Choroid plexus epithelial cell (primary cell): ENCODE measurements at places on chromosomes 13 and 19.

DNA sequence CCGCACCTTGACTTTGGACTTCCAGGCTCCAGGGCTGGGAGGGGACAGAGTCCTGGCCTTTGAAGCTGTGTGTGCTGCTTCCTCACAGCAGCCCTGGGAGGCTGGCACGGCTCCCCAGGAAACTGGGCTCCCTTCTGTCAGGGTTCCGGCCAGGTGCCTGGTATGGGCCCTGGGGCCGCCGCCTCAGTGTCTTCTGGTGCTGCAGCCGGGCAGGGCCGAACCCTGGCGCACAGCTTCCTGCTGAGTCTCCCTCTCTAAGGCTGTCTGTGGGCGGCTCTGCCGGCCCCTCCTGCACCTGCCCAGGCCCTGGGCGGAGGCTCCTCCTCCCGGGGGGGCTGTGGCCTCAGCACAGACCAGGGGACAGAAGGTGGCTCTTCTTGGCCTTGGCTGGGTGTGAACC lies 32.4 kb downstream of the GPX4 start:
- DNase-seq: no peak

GRCh38 chr19:46759817-46760333 lies 13.6 kb upstream of the STRN4 start:
- peak; percentile 97 for DNase-seq

- peak; percentile 97 for DNase-seq
These were observed 104.7 kb downstream of the RGCC start for GRCh38 chr13:41562083-41562482.

- DNase-seq: peak; percentile 55
These were observed at the start of gene DPF1 for GRCh38 chr19:38224014-38224862. DPF1 (minus strand) TSS chr19:38224222; CDS start chr19:38224142, 80 bp downstream.

GRCh38 chr13:50682002-50682401 lies 161.5 kb downstream of the DLEU7 start:
- DNase-seq: no peak

GRCh38 chr13:87537951-87538350 lies 133.2 kb upstream of the SLITRK5 start:
- no peak for DNase-seq

GRCh38 chr13:35780613-35781012 lies 304.1 kb upstream of the MAB21L1 start:
- no peak for DNase-seq

GRCh38 chr13:101648766-101649487 lies 196.5 kb downstream of the ITGBL1 start:
- DNase-seq: no peak

- no peak for DNase-seq
These were observed 38.7 kb downstream of the ZIC5 start for GRCh38 chr13:99932912-99933311.

DNA sequence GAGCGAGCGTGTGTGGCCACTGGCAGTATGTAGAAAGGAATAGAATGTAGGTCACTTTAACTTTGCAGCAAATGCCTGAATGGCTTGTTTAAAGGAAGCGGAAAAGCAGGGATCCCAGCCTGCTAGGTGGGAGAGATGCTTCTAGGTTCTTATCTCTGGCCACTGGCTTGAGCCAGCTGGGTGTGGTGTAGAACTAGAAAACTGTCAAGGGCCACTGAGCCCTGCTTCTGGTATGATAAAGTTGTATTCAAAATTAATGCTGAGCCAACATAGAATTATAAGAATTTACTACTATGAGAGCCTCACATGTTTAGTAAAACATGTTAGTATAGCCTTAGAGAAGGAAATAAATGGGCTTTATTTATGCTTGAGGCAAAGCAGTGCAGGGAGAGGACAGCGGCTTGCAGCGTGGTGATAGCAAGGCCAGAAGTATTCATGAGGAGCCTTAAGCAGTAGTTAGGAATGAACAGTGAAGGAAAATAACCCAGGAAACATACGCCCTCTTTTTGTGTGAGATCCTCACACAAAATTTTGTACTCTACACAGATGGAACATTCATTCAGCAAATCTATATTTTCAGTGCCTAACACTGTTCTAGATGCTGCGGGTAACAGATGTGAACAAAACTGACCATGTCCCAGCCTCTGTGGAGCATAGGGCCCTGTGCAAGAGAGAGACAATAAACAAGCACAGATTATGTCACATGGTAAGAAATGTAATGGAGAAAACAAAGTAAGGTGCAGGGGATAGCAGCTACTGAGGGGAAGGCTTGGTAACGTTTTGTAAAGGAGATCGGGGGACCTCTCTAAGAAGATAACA lies 863.2 kb downstream of the DIAPH3 start:
- DNase-seq: no peak

DNA sequence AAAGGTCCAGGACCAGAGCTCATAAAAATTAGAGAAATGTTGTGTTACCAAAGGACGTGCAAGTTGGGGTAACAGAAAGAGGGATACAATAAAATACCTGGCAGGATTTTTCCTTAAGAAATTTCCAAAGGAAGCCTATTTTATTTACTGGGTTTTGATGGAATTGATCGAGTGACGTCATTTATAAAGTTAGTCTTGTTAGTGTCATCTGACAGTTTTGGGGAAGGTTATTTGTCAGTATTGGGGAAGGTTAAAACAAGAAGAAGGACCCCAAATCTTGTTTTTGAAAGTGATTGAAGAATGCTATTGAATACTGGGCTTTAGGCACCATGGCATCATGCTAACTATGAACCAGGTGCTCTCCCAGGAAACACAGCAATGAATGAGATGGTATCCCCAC lies 287.9 kb downstream of the HS6ST3 start:
- DNase-seq: no peak

DNA sequence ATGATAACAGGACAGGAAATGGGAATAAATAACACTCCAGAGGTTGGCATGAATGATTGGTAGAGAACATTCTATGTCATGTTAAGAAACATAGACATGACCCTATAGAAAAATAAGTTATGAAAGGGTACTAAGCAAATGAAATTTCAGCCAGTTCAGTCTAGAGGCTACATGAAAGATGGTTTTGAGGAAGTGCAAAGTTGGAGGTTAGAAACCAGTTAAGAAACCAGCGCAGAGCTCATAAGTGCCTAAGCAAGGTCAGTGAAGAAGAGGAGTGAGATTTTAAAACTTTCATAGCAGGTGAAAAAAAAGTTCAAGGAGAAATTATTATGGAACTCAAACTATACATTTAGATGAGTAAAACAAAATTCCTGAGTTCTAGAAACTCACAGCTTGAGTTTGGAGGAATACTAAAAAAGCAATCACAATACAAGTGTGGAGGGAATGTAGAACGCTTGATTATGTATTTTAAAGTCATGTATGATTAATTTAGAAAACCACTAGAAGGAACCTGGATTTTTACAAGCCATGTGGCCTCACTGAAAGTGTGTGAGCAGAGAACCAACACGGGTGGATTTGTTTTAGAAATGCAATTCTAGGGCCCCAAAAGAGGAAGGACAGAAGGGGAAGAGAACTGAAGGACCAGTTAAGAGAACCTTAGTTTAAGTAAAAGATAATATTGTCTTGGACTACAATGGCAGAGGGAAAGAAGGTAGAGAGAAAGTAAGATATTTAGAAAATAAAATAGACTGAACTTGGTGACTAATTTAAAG lies 162.4 kb downstream of the PCDH20 start:
- DNase-seq: no peak

GRCh38 chr19:56124578-56124977 lies 3.5 kb upstream of the ZNF787 start:
- no peak for DNase-seq

DNA sequence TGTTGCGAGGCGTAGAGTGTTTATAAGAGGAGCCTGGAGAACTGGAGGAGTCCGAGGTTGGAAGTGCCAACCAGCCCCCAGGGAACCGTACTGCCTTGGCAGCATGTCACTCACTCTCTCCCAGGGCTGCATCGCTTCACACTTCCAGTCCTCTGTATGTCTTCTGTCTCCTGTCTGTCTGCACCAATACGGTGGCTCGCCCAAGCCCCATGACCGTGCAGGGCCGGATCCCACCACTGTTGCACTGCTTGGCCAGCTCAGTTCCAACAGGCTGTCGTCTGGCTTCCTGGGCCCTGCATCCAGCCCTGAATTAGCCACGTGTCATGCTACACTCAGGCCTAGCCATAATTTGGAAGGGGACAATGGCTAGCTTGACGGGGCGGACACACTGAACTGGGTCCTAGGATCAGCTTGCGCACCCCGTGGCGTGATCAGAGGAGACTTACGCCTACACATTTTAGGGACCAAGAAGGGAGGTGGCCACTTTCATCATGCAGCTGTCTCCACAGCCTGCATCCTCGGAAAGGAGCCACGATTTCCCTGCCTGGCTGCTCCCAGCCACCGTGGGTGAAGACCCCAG lies 147.1 kb downstream of the URI1 start:
- no peak for DNase-seq

GRCh38 chr19:28394725-28395124 lies 818.2 kb downstream of the UQCRFS1 start:
- DNase-seq: no peak

GRCh38 chr19:48168689-48169088 lies 1.5 kb downstream of the LIG1 start:
- no peak for DNase-seq

DNA sequence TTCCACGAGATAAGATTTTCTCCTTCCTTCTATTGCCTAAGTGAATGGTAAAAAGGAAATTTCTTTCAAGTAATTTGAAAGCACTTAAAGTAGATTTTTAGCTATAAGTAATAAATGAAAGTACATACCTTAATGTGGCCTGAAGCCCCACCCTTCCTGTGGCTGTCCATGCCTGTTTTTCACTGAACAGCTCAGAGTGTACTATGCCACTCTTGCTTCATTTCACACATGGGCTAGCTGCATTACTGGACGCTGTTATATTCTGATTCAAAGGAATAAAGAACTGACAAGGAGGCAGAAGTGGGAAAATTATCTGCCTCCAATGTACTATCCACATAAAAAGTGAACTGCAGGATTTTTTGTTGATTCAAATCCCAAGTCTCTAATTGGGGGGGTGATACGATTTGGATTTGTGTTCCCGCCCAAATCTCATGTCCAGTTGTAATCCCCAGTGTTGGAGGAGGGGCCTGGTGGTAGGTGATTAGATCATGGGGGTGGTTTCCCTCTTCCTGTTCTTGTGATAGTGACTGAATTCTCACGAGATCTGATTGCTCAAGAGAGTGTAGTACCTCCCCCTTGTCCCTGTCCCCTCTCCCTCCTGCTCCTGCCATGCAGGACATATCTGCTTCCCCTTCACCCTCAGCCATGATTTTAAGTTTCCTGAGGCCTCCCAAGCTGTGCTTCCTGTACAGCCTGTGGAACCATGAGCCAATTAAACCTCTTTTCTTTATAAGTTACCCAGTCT lies 154.7 kb upstream of the SGCG start:
- no peak for DNase-seq

DNA sequence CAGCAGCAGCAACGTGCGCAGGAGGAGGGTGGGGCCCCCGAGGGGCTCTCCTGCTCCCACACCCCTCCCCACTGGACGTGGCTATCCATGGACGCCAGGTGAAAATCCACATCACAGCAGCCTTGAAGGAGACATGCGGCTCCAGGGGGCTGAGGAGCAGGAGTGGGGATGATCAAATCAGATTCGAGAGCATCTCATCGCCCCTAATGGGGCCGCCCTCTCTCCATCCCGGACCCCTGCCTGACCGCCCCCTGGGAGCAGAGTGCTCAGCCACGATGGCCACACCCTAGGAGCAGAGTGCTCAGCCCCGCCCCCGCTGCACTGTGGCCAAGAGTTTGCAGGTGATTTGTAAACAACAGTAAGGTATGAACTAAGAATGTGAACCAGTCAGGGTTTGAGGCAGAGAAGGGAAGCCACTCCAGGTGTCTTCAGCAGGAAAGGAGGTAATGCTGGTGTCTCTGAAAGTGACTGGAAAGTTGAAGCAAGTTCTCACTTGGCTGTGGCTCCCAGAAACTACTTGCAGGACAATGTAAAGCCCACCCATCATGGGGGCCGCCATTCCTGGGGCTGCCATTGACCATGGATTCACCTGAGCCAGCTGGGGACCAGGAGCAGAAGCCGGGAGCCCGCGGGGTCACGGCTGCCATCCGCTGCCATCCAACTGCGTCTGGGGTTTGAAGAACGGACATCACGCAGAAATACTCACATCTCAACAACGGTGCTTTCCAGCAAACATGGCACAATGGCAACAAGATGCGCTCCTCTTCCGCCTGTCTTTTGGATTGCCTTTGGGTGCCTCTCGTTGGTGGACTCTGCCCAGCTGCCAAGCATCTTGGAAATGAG lies 71.8 kb downstream of the SPACA7 start:
- no peak for DNase-seq

DNA sequence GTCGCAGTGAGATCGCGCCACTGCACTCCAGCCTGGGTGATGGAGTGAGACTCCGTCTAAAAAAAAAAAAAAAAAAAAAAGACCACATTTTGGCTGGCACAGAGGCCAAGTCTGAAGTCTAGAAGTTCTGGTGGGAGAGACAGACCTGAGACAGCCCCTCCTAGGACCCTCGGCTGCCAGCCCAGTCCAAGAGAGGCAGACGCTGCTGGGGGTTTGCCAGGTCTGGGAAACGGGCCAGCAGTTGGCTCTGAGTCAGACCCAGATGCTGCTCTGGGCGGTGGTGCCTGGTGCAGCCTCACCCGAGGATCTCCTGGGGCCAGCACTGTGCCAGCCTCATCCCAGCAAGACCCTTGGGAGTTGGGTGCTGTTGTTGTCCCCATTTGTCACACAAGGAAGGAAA lies 5.8 kb downstream of the FCHO1 start:
- peak; percentile 76 for DNase-seq

DNA sequence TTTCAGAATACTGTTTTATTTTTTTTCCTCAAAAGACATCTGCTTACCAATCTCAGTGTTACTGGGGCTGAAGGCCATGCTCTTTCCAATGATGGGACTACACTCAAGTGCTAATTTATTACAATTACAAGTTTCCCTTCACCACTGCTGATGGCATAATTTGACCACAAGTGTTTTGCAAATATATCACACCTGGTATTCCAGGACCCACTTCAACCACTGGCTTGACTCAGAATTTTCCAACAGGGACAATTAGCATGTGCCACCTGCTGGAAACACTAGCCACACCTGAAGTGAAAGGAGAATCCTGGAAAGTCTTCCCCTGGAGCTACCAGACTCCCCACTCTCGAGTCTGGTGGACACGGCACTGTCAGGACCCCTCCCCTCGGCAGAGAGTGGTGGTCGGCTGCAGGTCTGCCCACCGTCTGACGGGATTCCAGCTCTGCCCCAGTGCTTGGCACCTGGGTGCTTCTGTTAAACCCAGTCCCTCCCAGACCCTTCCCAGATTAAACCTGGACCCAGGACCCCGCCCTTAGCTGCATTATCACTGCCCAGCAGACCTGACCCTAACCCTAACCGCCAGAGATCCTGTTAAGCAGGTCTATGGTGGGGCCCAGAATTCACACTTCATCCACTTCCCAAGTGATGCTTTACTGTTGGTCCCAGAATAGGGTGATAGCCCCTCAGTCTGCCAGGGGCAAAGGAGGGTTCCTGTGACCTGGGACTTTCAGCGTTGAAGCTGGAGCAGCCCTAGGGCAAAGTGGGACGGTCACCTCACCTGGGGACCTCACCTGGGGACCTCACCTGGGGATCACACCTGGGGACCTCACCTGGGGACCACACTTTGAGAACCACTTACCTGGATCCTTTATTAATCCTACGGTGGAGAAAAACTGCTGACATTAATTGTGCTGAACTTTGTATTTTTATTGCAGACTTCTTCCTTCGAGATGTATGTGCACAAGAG lies 17.6 kb upstream of the RASA3 start:
- DNase-seq: no peak

GRCh38 chr19:51621178-51621577 lies 9.0 kb downstream of the SIGLEC5 start:
- no peak for DNase-seq
